T-helper 9 cell (primary cell): ENCODE measurements at places on chromosomes 6 and 20.

DNA sequence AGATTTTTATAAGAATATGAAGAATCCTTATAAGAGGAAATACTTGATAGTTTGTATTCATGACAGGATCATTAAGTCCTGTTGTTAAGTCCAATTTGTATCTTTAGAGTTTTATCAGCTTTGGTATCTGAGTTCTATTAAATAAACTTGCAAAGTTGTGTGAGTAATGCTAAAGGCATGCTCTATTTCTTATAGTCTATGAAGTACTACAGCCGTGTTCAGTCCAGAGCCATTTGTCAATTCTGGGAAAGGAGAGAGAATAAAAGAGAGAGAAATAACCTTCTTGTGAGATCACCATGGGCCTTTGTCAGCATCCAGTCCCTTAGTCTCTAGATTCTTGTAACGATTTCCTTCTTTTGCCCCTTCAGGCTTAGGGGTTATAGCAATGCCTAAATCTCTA, 181.2 kb upstream of the POU3F2 start:
- DNase-seq, result no peak

GRCh38 chr20:53165452-53165851, 193.3 kb downstream of the TSHZ2 start:
- no peak for DNase-seq

DNA sequence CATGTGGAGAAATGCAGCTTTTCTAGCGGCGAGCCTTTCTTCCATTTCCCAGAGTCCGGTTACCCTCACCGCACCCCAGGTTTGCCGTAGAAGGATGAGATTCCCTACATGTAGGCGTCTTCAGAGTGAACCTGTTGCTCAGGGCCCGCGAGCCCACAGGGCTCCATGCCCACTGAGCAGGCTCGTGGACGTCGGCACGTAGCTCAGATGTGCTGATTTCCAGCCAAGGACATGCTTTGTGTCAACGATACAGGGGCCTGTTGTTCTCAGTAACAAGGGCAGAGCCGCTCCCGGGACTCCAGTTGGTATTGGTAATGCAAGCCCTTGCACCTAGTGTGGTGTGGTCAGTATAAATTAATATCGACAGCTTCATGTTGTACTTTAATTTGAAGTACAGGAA, 159.6 kb downstream of the MTHFD1L start:
- no peak for DNase-seq

- no peak for DNase-seq
Observed at GRCh38 chr6:134358320-134358719, 40.4 kb upstream of the SGK1 start.

DNA sequence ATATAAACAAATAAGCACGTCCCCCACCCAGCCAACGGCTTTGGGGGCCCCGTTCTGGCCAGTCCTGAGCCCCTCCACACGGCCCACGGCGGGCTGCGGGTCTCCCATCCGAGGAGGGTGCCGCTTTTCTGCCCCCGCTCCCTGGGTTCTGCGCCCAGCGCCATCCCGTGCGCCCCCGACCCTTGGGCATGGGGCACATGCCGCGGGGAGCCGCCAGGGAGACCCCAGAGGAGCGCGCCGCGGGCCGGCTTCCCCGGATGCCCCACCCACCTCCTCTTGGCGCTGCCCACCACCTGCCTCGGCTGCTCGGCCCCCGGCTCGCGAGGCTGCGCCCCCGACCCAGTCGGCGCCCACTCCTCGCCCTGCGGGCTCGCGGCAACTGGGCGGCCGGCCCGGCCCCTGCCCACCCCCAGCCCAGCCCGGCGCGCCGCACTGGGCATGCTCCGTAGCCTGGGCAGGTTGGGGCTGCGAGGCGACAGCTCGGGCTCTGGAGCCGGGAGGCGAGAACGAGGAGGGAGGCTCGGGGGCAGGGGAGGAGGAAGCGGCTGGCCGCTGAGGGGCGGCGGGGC, 570 bp upstream of the PLCB4 start:
- DNase-seq, result no peak

GRCh38 chr6:164183556-164184123, 769.1 kb downstream of the QKI start:
- no peak for DNase-seq
